ENCODE measurements at places on chromosomes 2 and 18. TPM values are rescaled to one million over a fixed set of nuclear protein-coding genes. Genes with fewer than 3 reads are reported as not detected.

DNA sequence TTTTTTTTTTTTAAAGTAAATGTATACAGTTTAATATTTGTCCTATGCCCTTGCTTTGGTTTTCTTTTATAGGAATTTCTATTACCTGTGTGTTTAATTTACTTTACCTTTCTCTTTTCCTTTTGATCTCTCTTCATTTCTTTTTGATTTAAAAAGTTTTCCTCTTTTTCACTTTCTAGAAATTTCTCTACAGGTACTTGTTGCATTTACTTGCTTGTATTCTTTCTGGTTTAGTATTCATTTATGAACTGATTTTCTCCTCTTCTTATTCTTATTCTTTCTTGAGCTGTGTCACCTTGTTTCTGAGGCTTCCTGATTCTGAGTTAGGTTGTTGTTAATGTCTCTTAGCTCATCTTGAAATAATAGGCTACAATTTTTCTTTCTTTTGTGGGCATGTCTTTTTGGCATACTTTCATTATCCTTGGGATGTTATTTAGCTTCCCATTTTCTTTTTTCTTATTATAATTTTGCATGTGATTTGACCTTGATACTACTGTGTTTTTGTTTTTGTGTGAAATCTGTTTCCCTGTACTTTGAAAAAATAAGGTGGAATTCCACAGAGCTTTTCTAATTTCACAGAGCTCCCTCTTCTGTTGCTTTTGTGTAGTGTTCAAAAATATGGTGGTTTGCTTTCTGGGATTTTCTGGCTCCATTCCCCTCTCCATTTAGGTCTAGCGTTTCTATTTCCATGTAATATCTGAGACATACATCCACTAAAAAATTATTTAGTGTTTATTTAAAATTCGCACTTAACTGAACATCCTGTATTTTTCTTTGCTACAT lies 25.5 kb upstream of the ALMS1 start:
- H3K27ac ChIP-seq, result no peak overlapping the region
- H3K36me3 ChIP-seq, result no peaks in the 10 kb centered on the region
- DNase-seq, result peak; percentile 7

- no peaks in the 10 kb centered on the region for H3K27me3 ChIP-seq
- no peak for DNase-seq
- H3K4me1 ChIP-seq, result peaks cover 7% of the 10 kb centered on the region
- H3K36me3 ChIP-seq, result no peaks in the 10 kb centered on the region
- no peak overlapping the region for H3K4me3 ChIP-seq
Observed at GRCh38 chr2:71878626-71879508, 268.8 kb downstream of the CYP26B1 start.

DNA sequence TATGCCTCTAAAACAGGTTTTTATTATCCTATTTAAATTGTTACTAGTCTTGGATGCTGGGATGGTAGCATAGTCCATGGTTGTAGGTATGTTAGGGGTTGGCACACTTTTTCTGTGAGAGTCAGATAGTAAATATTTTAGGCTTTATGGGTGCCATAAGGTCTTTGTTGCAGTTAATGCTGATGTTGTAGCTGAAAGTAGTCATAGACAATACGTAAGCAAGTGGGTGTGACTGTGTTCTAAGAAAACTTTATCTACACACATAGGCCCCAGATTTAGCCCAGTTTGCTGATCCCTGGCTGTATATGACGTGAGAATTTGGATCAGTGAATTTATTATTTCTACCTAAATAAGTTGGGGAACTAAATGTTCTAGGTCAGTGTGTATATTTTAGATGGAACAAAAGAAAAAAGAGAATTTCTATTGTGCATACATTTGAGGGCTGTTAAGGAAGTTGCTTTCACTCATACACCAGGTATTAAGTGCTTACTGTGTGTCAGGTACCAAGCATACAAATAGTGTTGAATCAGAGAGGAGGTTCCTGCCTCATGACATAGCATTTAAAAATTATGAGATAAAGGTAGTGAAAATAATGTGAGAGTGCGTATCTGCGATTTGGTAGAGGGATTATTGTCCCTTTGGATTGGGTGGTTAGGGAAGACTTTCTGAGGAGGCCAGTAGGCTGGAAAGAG lies 39.4 kb downstream of the AGFG1 start:
- H3K27me3 ChIP-seq, result no peaks in the 10 kb centered on the region
- H3K4me3 ChIP-seq, result no peak overlapping the region
- no peaks in the 10 kb centered on the region for H3K36me3 ChIP-seq
- H3K4me1 ChIP-seq, result peaks cover 59% of the 10 kb centered on the region
- DNase-seq, result no peak
- H3K27ac ChIP-seq, result peak overlapping the region; percentile 40

DNA sequence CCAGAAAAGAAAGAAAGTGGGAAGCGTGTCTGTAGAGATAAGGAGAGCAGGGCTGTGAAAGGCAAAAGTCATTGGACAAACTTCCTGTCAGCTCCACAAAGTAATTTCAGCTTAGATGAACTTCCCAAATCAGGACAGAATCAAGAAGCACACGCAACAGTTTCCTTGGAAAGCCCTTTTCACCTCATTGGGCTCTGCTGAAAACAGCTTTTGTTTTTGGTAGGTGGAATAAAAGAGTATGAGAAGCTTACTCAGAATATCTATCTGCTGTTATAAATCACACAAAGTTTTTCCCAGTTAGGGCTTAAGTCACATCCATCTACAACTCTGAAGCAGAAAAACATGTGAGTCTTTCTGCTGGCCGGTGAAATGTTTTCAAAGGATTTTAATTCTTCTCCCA lies 42.4 kb upstream of the EFEMP1 start:
- no peak overlapping the region for H3K4me3 ChIP-seq
- H3K27ac ChIP-seq, result peak overlapping the region; percentile 29
- H3K27me3 ChIP-seq, result no peaks in the 10 kb centered on the region
- no peaks in the 10 kb centered on the region for H3K36me3 ChIP-seq
- peaks cover 3% of the 10 kb centered on the region for H3K4me1 ChIP-seq
- no peak for DNase-seq

DNA sequence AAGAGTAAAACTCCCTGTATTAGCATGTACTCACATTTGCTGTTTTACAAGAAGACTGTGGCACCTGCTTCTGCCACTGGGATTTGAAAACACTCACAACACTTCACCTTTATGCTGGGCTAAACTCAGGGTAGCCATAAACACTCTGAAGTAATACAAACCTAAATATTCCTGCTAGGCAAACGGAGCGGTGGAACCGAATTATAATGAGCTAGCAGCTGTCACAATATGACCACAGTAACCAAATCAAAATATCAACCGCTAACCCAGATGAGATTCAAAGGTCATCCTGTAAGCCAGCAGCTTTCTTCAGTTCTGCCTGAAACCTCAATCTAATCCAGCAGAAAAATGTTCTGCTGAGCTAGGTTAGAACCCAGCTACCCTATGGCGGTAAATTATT lies 132.1 kb downstream of the TCF4 start:
- no peak overlapping the region for H3K4me3 ChIP-seq
- DNase-seq, result no peak
- no peak overlapping the region for H3K27ac ChIP-seq
- H3K36me3 ChIP-seq, result no peaks in the 10 kb centered on the region

GRCh38 chr2:201219328-201220096 lies 36.6 kb downstream of the CASP10 start:
- no peak for DNase-seq
- peak overlapping the region; percentile 52 for H3K27ac ChIP-seq
- no peak overlapping the region for H3K4me3 ChIP-seq
- peaks cover 34% of the 10 kb centered on the region for H3K36me3 ChIP-seq
- no peaks in the 10 kb centered on the region for H3K27me3 ChIP-seq
- H3K4me1 ChIP-seq, result peaks cover 21% of the 10 kb centered on the region

DNA sequence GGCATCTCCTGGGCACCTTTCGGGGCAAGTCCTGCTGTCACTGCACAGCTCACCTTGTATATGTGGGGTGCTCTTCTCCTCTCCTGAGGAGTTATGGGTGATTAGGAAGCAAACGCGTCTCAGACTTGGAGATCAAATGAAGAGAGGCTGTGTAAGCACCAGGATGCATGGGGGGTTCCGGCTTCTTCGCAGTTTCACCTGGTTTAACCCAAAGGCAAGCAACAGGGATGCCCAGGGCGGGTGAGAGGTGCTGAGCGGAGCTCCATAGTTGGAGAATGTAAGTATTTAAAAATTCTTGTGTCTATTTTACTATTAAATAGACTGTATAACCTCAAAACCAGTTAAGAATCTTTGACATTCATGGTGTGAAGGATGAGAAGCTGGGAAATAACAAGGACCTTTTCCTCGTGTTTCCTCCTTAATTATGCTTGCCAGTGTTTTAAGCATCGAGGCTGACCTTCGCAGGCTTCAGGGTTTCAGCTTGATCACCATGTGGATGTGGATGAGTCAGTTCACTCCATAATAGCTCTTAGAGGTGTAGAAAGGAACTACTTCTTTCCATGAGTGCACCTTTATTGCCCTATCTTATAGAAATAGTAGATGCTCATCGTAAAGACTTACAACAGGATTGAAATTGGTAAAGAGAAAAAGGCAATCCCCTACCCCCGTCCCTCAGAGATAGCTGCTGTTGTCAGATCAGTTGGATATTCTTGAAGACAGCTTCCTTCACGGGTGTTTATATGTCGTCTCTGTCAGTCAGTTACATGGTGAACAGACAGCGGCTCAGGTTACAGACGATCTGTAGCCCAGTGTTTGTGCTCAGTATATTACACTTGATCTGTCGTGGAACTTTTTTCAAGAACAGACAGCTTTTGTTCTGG lies 201.1 kb downstream of the AGAP1 start:
- no peaks in the 10 kb centered on the region for H3K27me3 ChIP-seq
- no peaks in the 10 kb centered on the region for H3K36me3 ChIP-seq
- H3K4me3 ChIP-seq, result no peak overlapping the region
- H3K4me1 ChIP-seq, result peaks cover 50% of the 10 kb centered on the region

Gene SERPINB5
- polyA plus RNA-seq, result 27.1 TPM

Gene TUBA3D
- 0.92 TPM for polyA plus RNA-seq

Gene MYO5B
- polyA plus RNA-seq, result 13.6 TPM

Gene CD226
- polyA plus RNA-seq, result 0.62 TPM

Gene MEIS1
- polyA plus RNA-seq, result 9.8 TPM

Data from stomach (tissue), 19 donors.